ENCODE measurements at places on chromosomes 13 and 19.

DNA sequence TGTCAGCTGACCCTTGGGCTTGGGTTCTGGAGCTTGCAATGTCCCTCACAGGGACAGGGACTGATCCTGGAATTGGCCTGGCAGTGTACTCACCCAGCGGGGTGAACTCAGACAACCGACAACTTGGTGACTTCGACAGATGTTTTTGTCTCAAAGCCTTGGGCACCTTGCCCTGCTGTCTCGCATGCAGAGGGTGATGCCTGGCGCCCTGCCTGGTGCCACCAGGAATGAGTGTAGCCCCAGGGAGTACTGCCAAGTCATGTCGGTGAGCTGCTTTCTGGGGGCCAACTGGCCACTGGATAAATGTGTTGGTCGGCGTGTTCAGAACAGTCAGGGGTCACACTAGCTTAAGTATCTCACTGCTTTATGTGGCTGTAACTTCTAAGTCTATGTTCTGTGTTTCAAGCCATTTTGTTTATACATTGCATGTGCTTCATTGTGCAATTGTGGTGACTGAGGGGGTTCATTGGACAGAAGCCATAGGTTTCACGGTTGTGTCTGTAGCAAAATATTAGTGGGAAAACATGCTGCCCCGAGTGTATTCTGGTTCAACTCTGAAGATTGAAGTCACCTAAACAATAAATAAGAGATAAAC lies 96.3 kb upstream of the TNFSF11 start:
- no peak for DNase-seq

- no peak for DNase-seq
These were observed 32.9 kb downstream of the CCDC122 start for GRCh38 chr13:43846496-43847158.

GRCh38 chr19:33690378-33691029 lies 68.8 kb downstream of the CHST8 start:
- peak; percentile 5 for DNase-seq

DNA sequence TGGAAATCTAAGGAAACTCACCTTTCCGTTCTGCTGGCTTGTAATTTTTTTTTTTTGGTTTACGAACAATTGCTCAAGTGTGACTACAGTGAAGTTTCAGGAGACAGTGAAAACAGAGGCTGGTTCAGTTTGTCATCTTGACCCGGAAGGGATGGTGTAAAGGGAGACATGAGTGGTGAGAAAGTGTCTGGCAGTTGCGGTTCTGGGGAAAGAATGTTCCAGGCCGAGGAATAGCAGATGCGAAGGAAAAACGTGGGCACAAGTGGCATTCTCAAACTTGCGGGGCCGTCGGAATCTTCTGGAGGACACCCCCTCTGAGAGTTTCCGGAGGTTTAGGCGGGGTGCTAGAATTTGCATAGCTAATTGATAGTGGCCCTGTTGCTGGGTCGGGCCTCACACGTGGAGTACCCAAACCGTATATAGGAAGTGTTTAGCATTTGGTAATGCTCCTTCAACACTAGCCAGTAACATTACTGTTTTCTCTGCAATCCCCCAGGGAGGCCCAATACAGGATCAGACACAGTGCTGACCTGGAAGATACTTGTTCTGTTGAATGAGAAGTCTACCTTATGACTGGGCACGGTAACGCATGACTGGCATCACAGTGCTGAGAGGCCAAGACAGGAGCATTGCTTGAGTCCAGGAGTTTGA lies 2.8 kb upstream of the TNFSF9 start:
- DNase-seq = no peak

GRCh38 chr13:43782686-43783085 lies 4.1 kb downstream of the ENOX1 start:
- peak; percentile 31 for DNase-seq

DNA sequence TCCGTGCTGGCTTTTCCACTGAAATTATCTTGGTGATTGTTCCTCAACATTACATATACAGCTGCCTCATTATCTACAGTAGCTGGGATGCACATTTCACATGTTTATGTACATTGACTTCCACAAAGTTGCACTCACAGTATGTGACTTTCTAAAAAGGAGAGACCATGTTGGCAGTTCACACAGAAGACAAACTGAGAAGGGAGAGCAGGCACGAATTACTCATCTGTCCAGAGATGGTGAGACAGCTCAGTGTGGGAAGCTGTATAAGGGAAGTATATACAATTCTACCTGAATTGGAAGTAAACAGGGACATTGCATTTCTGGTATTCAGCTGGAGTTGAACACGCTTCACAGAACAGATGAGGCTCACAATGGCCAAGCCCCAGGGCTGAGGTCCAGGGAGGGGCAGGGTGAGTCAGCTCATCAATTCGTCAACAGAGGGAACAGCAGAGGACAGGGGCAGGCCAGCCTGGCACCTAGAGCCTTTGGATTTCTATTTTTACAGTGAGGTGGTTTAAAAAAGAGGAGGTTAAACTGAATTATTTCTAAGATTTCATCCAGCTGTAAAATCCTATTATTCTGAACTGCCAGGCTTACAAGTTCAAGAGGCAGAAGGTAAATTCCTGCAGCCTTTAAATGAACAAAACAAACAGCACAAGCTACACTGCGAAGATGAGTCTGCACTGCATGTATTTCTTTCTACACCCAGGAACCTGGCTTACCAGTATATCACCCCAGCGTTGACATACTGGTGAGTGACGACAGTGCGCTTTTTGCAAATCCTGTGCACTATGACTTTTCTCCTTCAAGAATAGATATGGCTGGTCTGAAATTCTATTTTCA lies 9.8 kb downstream of the PARP4 start:
- peak; percentile 86 for DNase-seq

GRCh38 chr13:51856027-51856736 lies 5.6 kb upstream of the CCDC70 start:
- DNase-seq = peak; percentile 58

- DNase-seq = peak; percentile 19
These were observed 681 bp downstream of the ZNF837 start for GRCh38 chr19:58380037-58380661.

- DNase-seq = no peak
These were observed 107.9 kb downstream of the RGCC start for GRCh38 chr13:41565216-41565615.

- DNase-seq = no peak
These were observed 310.2 kb downstream of the SLITRK5 start for GRCh38 chr13:87981416-87981815.

- DNase-seq = peak; percentile 53
These were observed 193.6 kb downstream of the RAP2A start for GRCh38 chr13:97627566-97627965.

- no peak for DNase-seq
These were observed 667.9 kb upstream of the SLITRK5 start for GRCh38 chr13:87003265-87003664.
